ENCODE measurements at places on chromosomes 16 and 17. TPM values are rescaled to one million over a fixed set of nuclear protein-coding genes. Genes with fewer than 3 reads are reported as not detected.

EVI2A gene
- 0.68 TPM for total RNA-seq

SPATA22 gene
- not detected for total RNA-seq

NPIPA7 gene
- total RNA-seq: 9.6 TPM

GAS7 gene
- 35.4 TPM for total RNA-seq

ZPBP2 gene
- not detected for total RNA-seq

KRT12 gene
- not detected for total RNA-seq

SHCBP1 gene
- 8.5 TPM for total RNA-seq

CMTM4 gene
- total RNA-seq: 24.0 TPM

WSCD1 gene
- 0.22 TPM for total RNA-seq
